ENCODE measurements at places on chromosomes 2 and 18.

GRCh38 chr2:125679903-125680302 lies 976.1 kb upstream of the GYPC start:
- no peak for DNase-seq

DNA sequence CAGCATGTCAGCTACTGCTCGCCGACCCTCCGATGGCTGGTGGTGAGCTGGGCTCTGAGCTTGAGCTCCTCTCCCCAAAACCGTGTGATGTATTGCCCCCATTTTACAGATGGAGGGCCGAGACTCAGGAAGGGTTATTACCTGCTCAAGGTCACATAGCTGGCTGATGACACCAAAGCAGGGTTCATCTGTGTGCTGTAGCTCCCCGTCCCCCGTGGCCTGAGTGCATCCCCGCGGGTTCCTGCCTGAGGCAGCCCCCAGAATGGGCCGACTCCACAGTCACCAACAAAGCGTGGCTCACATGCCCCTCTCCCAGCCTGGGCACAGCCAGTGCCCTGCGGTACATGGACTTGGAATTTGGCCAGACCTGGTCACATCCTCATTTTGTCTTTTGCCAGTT lies 198.6 kb downstream of the TFCP2L1 start:
- DNase-seq: no peak

GRCh38 chr2:232541195-232541960 lies 1.9 kb downstream of the CHRNG start:
- no peak for DNase-seq

DNA sequence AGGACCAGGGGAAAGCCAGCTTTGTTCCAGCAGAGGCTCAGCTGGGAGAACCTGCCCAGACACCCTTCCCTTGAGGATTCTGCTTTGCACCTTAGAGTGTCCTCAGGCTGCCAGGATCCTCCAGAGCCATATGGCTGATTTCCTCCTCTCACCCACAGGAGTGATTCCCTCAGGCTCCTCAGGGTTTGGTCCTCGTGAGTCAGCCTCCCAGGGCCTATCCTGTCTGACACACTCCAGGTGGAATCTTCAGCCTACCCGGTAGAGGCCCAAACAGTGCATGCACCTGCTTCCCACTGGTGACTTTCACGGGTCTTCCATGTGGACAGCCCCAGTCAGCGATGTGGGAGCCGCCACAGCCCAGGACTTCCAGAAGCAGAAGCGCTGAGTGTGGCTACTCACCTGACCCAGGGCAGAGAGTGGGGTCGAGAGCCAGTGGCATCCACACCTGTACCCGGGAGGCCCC lies 73.3 kb downstream of the TFCP2L1 start:
- no peak for DNase-seq

GRCh38 chr2:234378440-234378839 lies 118.4 kb downstream of the ARL4C start:
- DNase-seq: no peak

- no peak for DNase-seq
These were observed 15.1 kb downstream of the KLF11 start for GRCh38 chr2:10058251-10059015.

DNA sequence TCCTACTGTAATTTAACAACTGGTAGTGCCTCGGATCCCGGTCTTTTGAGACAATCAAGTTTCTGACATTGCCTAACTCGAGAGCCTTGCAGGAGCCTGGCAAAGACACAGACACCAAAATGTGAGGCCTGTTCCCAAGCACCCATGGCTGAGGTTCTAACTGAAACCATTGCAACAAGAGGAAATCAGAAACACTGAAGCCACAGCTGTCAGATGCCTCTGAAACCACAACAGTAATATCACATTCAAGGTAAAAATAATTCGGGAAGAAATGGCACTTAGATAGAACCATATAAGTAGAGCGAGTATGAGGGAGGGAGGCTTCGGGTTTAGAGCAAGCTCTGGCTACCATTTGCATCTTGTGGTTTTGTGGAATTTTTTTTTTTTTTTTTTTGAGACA lies 285.9 kb downstream of the FBXO15 start:
- DNase-seq: no peak

GRCh38 chr2:190717306-190717705 lies 68.4 kb downstream of the NAB1 start:
- no peak for DNase-seq

- no peak for DNase-seq
These were observed 1.4 kb downstream of the TGIF1 start for GRCh38 chr18:3451183-3451988.

DNA sequence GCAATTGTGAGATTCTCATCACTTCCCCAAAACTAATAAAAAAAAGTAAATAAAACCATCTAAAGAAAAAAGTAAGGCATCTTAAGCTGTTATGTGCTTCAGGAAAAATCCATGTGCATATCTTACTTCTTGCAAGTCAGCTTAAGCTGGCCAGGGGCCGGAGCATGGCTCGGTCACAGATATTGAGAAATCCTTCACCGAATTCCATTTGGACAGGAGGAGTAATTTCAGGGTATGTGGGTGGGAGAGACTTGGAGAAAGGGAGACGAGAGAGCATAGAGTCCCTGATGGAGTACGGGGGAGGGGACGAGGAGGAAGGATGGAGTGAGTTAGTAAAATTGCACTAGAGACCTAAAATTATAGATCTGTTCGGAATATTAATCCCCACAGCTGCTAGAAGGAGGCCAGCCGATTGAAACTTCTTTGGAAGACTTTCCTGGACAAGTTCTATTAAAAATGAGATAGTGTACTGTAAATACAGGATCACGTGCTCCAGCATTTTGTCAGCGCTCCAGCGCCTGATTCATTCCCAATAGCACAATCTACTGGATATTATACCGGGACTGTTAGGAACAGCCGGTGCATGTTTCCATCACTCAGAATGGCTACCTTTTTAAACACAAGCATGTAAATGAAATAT lies 438.5 kb downstream of the ZNF516 start:
- DNase-seq: no peak

DNA sequence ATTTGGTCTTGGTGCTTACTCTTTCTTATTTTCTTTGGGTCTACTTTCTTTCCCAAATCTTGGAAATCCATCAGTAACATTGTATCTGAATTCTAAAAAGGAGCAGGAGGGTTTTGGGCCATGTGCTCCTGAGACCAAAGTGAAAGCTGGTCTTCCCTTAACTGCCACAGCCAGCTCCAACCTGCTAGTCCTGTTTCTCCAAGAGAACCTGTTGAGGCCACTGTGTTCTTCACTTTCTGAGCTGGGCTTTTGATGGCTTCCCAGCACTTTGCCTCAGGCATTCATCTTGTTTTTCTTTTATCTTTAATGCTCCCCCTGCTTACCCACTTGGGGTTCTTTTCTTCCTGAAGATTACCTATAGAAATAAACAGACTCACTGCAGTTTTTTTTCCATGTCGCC lies 53.3 kb downstream of the ARHGAP28 start:
- no peak for DNase-seq

DNA sequence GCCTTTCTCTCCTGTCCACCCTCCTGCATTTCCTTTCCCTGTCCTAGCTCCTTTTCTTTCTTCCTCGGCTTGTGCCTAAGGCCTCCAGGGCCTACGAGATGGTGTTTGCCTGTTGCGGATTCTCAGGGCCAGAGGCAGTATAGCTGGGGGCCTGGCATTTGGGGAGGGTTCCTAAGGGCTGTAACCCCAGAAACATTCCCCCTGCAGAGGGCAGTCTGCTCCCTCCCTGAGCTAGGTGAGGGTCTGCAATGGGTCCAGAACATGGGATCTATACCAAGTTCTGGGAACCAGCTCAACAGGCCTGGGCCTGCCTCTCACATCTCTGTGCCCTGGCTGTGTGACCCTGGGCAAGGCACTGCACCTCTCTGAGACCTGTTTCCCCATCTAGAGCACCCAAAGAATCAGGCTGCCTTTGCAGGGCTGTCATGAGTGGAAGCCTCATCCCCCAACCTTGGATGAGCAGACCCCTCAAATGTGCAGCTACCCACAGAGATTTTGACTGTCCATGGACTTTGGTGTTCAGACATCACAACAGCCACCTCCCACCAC lies 97.5 kb downstream of the GLI2 start:
- no peak for DNase-seq

DNA sequence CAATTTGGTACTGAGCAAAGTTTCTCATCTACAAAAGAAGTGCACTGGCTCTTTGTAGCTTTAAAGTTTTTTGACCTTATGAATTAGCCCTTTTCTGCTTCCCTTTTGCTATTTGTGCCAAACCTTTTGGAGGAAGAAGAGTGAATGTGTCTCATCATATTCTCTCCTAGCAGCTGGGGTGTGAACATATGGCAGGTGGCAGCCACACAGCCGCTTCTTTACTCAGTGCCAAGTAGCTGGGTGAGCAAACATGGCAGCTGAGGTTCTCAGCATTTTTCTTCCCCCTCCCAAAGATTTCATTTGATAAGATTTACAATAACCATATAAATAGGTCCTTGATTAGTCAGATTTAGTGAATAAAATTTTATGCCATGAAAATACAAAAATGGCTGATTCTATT lies 46.7 kb upstream of the STK17B start:
- no peak for DNase-seq

- DNase-seq: no peak
These were observed 12.2 kb downstream of the DOK1 start for GRCh38 chr2:74566754-74567085.

DNA sequence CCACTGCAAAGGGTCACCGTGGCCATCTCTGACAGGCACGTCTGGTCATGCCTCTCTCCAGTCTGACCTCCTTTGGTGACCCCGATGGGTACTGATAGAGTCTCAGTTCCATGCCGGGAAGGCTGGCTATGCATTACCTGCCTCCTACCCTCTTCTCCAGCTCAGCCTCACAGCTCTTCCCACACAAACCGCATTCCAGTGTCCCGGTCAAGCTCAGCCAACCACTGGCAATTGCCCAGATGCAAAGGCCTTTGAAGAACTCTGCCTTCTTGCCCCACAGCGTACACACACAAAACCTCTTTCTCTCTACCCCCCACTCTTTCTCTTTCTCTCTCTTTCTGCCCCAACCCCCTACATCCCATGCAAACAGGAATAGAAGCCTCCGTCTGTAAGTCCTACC lies 37.6 kb downstream of the TMEM163 start:
- DNase-seq: no peak

DNA sequence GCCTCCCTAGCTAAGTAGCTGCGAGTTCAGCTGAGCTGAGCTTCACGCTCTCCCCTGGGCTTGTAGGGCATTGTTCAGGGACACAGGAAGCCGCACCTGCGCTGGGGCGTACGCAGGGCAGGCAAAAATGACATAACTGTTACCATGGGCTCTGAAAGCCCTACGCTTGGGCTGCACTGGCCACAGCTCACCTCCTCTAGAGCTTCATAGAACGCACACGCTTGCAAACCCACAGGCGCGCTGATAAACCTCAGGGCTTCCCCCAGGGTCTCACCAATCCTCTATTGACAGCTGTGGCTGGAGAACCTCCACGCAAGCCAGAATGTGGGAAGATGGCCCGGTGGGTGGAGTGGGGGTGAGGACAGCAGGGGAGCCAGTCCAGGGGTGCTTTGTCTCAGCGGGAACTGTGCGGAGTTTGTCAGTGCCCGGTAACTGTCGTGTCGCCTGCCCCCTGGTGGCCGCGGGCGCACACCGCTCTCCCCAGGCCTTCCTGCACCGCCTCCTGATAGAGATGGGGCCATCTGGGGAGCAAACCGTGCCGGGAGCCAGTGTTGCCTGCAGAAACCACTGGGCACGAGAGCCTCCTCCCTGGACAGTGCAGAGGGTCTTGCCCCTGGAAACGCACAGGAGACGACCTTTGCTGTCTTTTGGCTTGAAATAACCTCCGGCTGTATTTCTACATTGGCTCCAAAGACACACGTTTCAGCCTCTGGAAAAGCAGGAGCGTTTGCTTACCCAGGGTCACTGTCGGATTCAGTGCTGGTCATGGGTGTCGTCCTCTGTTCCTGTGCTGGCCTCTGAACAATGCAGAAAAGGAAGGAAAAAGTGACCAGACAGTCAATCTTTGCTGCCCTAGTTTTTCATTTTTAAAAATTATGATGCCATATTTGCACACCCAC lies 17.0 kb upstream of the CIDEA start:
- no peak for DNase-seq

DNA sequence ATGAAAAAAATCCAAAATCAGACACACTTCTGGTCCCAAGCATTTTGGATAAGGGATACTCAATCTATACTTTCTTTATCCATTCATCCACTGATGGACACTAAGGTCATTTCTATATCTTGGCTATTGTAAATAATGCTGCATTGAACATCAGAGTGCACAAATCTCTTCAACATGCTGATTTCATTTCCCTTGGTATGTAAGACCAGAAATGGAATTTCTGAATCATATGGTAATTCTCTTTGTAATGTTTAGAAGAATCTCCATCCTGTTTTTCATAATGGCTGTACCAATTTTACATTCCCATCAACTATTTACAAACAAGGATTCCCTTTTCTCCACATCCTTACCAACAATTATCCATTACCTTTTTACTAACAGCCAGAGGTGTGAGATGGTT lies 33.7 kb upstream of the MCM6 start:
- DNase-seq: no peak

DNA sequence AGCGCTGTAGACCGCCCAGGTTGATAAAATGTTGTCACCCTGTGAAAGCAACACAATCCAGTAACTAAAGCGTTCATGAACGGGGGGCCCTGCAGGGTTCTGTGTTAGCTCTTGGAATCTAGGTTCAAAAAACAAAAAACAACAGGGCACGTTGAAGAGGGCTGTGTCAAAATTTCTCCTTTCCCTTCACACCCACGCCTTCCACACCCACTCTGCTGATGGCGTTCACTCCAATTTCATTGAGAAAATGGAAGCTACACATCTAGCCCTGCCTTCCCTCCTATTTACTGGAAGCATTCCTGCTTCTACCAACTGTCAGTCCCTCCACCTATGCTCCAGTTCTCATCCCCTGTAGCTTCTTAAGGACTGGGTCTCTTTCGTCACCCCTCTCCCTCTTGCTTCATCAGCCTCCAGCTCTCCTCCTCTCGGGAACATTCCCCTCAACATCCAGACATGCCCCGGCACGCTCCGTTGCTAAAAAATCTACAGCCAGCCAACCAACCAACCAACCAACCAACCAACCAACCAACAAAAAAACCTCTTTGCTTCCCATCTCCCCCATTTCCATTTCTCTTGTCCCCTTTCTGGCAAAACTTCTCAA lies 98.4 kb upstream of the SP3 start:
- DNase-seq: no peak

DNA sequence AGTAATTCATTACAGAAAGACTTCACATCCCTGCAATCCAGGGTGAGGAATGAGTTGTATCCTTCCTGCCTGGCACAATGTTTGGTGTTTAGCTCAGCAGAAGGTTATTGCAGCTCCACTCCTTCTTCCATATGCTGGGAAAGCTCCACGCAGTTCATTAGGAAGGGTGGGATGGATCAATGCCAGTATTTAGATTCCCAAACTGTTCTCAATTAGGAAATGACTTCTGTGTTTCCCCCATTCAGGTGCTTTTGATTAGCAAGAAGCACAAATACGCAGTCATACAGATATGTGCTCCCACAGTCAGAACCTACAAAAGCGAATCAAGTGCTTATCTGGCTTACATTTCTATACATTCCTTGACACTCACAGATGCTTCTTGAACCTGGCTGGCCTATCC lies 340.6 kb downstream of the NYAP2 start:
- no peak for DNase-seq

- DNase-seq: no peak
These were observed 40.8 kb downstream of the WDR35 start for GRCh38 chr2:19949071-19949470.
